ENCODE measurements at places on chromosomes 16 and 17.

DNA sequence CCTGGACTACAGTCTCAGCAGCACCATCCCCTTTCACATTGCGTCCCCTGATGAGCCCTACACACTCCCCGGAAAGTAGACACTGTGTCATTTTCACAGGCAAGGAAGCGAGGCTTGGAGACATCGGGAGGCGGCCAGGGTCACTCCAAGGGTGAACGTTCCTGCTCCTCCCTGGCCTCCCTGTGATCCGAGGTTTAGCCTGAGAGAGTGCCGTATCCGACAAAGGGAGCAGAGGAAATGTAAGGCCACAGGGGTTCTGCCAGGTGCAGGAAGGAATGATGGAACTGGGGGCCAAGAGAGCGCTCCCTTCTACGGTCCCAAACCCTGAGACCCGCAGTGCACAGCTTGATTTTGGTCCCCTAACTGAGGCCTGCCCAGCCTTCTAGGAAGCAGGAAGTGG is 8.0 kb upstream of the PIK3R6 start:
- no peak for DNase-seq

DNA sequence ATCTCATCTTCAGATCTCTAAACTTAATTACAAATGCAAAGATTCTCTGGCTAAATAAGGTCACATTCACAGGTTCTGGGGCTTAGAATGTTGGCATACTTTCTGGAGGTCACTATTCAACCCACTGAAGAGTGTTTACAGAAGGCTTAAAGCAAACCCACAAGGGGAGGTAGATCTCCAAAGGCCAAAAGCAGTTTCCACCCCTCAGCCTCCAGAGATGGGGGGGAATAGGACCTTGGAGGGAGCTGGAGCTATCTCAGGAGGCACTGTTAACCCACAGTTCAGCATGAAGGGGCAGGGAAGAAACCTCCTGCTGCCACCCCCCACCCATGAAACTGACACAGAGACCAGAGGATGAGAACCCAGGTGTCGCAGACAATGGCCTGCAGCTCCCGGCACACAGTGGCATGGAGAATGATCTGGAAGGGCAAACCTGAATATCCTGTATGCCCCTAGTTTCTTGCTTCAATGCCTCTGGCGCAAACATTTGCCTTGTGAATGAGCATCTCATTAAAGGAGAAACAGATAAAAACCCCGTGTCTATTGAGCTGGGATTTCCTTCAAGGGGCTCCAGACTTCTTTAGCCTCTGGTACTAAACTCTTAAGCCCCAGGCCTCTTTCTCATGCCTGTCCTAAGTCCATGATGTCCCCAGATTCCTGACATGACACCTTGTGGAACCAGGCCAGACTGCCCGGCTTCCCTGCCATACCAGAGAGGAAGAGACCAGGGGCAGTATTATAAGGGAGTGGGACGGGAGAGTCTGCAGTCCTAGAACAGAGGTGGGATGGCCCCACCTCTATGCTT is 103.1 kb upstream of the CDH5 start:
- no peak for DNase-seq

- DNase-seq, result no peak
Measured at GRCh38 chr17:67491009-67491680, 114.1 kb downstream of the PITPNC1 start.

- DNase-seq, result no peak
Measured at GRCh38 chr16:88331989-88332920, 50.5 kb upstream of the ZNF469 start.

DNA sequence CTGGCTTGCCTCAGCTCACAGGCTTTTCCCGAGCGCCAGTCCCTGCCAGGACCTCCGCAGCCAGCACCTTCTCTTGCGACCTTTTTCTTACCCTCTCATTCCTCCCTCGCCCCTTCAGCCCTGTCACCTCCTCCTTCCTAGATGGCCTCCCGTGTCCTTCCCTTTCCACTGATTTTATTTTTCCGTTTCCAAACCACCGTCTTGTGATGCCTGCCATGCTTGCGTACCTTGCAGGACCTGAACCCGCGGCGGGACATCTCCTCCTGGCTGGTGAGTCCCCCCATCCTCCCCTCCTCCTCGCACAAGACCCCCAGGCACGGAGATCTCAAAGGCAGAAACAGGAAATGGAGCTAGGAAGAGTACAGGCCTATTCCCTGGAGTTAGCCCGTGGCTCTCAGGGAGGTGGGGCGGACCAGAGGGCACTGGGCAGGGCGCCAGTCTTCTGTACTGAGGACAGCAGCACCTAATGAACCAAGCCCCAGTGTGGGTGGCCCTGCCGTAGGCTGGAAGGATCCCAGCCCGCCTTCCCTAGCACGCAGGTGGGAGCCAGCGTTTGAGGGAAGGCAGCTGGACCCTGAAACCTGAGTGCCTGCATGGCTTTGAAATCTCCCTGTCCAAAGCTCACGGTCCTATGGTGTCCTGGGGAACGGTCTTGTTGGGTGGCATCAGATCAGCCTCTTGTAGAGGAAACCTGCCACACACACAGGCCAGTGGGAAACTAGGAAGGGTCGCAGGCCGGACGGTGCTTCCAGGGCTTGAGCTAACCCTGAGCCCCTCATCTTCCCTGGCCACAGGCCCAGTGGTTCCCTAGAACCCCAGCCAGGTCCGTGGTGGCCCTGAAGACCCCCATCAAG is 612 bp downstream of the CISD3 start:
- no peak for DNase-seq

DNA sequence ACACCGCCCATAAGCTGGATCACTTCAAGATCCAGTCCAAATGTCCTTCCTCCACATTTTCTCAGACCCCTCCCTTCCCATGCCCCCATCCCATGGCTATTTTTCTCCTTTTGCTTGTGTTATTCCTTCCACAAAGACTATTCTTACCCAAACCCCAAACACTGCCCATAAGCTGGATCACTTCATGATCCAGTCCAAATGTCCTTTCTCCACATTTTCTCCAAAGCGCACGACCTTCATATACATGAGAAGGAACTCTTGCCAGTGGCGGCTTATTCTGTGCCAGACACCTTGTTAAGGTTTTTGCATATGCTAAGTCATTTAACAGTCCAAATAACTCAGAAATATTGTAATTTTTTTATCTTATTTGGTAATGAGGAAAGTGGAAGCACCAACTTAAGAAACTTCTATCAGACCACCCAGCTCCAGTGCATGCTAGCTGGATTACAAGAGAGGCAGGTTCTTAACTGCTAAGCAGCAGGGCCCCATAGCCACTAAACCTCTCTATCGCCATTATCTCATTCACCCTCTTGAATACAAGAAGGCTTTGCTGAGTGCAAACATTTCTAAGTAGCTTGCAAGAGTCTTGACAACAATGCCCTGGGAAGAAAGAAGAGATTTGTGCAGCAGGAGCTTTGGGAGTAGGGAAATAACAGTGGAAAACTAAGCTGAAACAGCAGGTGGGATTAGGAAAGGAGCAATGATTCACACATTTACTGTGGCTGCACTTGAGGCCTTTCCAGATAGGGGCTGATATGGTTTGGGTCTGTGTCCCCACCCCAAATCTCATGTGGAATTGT is 428.2 kb upstream of the MAF start:
- DNase-seq, result no peak

DNA sequence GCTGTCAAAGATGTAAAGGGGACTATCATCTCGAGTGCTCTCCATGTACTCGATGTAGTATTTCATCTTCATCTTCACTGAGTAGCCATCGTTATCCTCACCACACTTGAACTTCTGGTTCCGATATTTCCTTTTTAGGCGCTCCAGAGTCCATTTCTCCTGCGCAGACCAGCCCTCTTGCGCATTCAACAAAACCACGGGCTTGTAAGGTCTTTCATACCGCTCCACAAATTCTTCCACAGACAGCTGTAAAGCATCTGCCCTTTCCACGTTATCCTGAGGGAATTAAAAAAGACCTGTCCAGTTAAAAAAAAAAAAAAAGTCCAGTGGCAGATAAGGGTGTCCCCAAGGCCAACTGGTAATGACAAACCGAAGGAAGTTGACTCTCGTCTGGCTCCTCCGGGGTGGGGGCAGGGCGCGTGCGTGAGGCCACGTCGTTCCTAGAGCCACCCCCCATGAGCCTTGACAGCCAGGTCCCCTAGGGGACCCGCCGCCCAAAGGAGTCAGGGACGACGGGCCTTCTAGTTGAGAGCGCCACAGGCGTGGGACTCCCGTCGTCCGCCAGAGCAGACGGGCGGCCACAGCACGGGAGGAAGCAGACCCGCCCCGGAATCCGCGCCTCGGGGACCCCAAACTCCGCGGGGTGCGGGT is 701 bp downstream of the JMJD6 start:
- peak; percentile 71 for DNase-seq

DNA sequence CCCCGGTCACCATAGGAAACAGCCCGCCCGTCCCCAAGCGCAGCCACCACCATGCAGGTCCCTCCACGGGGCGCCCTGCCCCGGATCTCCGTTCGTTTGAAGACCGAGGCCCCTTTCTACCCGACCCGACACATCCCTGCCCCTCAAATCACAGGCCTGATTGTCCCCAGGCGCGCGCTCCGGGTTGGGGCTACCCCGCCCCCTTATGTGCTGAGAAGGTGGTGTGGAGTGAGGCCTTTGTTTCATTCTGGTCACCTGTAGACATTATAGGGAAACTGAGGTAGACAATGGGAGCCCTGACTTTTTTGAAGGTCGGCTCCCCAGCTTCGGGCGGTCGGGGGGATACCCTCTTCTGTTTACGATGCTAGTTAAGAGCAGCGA is 763 bp upstream of the ACTG1 start:
- peak; percentile 45 for DNase-seq

DNA sequence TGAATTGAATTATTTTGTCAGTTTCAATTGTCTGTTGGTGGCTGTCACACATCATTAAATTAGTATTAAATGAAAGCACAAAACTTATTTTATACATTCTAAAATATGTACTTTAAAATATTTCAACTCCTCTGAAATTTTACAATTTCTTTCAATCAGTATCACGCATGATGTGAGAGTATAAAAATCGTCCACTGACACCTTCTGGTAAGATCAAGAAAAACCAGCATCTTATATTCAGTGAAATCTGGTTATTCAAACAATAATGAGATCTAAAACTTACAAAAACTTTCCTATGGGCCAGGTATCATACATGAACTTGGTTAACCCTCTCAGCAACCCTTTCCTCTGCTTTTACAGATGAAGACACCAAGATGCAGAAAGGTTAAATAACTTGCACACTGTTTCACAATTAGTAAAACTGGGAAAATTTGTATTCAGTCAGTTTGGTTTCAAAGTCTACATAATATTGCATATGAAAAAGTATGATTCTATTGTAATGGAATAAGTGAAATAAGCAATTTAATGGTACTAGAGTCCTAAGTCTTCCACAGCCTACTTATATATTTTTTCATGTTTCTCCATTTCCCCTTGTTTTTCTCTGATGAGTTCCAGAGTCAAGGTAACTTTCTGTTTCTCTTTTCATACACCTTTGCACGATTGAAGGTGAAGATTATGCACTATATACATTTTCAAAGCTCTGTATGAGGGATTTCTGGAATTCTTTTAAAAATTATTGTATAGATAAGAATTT is 58.7 kb downstream of the EFCAB5 start:
- no peak for DNase-seq

DNA sequence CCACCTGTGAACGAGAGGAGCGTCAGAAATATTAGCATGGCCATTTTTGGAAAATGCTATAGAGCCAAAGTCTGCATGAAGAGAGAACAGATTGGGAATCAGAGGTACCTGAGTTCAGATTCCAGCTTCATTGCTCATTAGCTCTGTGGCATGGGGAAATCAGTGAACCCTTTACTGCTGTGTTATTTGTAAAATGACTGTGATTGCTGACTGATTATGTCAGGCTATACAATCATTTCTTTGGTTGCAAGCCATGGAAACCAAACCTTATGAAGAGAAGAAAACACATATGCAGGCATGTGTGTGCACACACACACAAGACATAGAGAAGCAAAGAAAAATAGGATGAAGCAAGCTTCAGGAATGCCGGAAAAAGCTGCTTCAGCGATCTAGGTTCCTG is 101.4 kb upstream of the HSBP1 start:
- DNase-seq, result no peak

DNA sequence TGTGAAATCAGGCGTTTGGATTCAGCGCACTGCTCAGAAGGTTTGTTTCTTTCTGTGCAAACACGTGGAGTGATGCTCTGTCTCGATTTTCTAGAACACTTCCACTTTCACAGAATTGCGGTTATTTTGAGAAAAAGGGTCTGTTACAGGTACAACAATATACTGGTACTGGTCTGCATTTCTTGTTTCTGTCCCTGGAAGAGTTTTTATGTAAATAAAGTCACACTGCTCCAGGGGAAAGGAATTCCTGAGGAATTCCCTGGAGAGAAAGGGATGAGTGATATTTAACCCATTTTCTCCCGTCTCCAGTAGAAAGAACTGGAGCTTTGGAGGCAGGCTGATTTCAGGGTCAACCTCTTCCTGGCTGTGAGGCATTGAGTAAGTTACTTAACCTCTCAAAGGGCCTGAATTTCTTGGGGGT is 16.2 kb upstream of the RMI2 start:
- DNase-seq, result no peak

- DNase-seq, result no peak
Measured at GRCh38 chr16:74101379-74102137, 195.1 kb upstream of the PSMD7 start.

DNA sequence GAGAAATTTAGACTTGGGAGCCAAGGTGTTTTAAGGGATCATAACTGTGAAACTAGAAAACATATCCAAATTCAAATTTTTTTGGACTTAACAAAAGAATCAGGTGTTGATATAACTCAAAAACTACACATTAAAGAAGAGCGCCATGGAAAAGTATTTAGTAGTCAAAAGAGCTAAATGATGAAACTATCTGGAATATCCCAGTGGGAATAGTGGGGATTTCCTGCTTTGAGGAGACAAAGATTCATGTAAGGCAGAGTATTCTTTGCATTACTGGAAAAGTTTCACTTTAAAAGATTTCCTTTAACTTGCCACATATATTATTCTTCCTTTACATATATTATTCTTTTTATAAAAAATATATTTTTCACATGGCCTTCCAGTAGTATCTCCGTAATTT is 40.3 kb upstream of the VPS4A start:
- DNase-seq, result no peak

- DNase-seq, result no peak
Measured at GRCh38 chr17:82449883-82450356, 632 bp downstream of the CYBC1 start.

- no peak for DNase-seq
Measured at GRCh38 chr16:86693033-86693432, 114.7 kb downstream of the FOXL1 start.

- DNase-seq, result no peak
Measured at GRCh38 chr17:81869221-81870130, 1.7 kb downstream of the ARHGDIA start.

- DNase-seq, result no peak
Measured at GRCh38 chr16:27918755-27919154, 144.8 kb downstream of the GSG1L start.

DNA sequence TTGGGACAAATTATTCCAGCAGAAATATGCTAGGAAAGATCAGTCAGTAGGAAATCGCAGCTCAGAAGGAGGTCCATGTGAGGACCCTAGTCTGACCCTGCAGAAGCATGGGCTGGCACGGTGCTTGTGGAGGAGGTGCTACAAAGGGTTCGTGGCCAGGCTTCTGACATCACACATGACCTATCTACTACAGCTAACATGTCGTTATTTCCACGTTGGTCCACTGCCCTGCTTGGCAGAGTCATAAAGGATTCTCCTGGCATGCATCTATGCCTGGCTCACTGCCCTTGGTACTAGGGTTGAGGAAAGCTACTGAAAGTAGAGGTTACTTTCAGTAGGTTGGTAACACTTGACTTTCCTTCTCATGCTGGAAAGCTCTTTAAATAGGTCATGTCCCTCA is 118.1 kb upstream of the SHISA6 start:
- no peak for DNase-seq

GRCh38 chr17:73089322-73090317 is 2.9 kb downstream of the SLC39A11 start:
- DNase-seq, result no peak

All from T-cell (primary cell).